ENCODE measurements at places on chromosomes 12 and 14.

- DNase-seq, result no peak
Measured at GRCh38 chr14:44379292-44379977, 127.6 kb downstream of the FSCB start.

- DNase-seq, result no peak
Measured at GRCh38 chr12:57765003-57765697, 1.7 kb downstream of the CYP27B1 start.

DNA sequence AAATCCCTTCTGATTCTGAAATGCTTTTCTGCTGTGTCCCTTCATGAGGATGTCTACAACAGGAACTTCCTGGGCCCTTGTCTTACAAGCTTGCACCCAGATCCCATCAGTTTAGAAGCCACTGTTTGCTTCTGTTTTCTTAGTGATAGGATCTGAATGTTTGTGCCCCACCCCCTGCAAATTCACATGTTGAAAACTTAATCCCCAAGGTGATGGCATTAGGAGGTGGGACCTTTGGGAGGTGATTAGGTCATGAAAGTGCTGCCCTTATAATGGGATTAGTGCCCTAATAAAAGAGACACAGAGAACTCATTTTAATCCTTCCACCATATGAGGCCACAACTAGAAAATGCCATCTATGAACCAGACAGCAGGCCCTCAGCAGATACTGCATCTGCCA is 36.0 kb upstream of the GNPNAT1 start:
- DNase-seq, result no peak

GRCh38 chr12:110224379-110225304 is 56.4 kb upstream of the ATP2A2 start:
- DNase-seq, result no peak

- DNase-seq, result no peak
Measured at GRCh38 chr12:79128956-79129355, 264.4 kb downstream of the SYT1 start.

GRCh38 chr14:63972323-63972932 is 119.6 kb downstream of the SYNE2 start:
- no peak for DNase-seq

DNA sequence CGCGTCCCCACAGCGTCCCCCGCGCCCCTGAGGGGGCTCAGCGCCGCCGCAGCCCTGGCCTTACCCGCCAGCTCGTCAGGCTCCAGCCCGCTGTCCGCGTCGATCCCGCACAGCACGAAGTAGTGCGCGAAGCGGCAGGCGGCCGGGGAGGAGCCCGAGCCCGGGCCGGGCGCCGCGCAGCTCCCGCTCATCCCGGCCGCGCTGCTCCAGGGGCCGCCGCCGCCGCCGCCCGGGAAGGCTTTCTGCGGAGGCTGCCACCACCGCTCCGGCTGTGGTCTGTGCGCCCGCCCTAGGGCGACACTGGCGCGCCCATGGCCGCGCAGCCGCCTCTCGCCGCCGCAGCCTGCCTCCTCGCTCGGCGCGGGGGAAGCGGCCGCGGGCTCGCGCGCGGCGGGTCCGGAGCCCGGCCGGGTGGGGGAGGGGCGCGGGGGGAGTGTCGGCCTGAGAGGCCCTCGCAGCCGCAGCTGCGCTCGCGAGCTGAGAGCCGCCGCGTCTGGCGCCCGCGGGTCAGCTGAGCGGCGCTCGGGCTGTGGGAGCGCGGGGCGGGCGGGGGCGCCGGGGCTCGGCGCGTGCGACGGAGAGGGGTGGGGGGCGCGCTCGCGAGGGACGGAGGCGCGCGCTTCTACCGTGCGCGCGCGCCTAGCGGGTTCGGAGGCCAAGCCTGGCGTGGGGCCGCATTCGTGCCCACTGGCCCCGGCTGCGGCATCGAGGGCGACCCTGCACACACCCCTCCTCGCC is at the start of gene DENND5B:
DENND5B (minus strand) TSS at position 495 of the 738 bp plus-strand sequence; CDS start at position 191, 304 bp downstream.
- peak; percentile 88 for DNase-seq

DNA sequence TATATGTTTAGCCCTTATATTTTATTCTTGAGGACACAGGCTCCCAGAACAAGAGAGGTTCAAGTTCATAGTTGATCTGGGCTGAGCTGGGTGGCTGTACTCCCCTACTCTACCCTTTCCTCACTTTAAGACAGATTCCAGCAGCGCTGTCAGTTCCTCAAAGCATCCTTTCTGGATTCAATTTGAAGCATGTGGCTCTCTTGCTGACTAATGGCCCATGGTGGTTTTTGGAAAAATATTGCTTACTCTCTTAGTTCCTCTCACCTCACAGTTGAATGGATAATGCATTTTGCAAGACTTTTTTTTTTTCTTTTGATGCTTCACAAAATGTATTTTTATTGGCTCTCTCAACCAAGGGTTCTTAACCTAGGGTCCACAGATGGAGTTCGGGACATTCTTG is 4.1 kb downstream of the PELI2 start:
- no peak for DNase-seq

DNA sequence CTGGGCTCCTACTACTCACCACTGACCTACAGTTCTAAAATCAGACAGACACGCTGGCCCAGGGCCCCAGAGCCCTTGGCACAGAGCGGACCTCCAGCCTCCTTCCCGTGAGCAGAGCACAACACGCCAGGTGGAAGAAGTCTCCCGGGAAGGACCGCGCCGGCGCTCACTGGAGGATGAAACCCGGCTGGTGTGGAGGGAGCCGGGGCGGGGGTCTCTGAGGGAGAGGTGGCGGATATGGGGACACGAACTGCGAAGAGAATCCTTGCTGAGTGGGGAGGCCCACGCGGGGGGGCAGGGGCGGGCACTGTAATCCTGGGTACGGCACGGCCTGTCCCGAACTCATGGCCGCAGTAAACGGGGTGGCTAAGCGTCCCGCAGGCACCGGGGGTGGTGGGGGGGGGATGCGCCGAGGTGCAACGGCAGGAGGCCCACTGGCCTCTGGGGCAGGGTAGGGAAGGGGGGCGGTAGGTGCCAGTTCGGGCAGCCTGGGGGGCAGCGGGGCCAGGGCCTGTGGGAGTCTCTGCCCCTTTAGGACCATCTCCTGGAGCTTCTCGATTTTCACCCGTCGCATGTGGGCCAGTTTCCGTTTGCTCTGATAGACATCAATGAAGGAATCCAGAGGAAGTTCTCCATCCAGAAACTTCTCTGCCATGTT is 28.8 kb downstream of the VPS37B start:
- no peak for DNase-seq

- DNase-seq, result no peak
Measured at GRCh38 chr12:106133136-106134087, 5.3 kb downstream of the NUAK1 start.

GRCh38 chr12:325906-326305 is 63.2 kb downstream of the KDM5A start:
- DNase-seq, result no peak

DNA sequence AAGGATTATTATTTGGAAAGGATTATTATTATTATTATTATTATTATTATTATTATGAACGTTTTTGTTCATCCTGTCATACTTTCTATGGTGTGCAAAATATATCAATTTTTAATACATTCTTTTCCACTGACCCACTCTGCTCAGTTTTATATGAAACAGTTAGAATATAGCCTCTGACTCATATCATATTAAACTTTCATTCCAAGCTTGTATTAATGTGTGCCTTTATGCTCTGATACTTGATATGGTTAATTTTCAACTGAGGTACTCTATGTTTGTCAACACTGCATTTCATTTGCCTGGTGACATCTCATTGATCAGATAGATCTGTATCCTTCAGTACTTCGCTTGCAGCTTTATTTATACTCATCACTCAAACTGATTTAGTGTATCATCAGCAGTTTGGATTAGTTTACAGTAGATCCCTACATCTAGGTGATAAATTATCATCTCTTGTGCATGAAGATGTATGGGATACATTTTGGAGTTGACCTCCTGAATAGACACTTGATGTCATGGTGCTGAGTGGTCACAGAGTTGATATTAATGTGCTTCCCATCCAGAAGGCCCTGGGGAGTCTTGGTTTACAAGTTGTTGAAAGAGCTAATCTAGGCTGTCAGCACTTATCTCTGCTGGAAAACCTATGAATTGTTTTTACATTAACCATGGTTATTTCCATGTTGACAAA is 271.8 kb downstream of the TRHDE start:
- no peak for DNase-seq

DNA sequence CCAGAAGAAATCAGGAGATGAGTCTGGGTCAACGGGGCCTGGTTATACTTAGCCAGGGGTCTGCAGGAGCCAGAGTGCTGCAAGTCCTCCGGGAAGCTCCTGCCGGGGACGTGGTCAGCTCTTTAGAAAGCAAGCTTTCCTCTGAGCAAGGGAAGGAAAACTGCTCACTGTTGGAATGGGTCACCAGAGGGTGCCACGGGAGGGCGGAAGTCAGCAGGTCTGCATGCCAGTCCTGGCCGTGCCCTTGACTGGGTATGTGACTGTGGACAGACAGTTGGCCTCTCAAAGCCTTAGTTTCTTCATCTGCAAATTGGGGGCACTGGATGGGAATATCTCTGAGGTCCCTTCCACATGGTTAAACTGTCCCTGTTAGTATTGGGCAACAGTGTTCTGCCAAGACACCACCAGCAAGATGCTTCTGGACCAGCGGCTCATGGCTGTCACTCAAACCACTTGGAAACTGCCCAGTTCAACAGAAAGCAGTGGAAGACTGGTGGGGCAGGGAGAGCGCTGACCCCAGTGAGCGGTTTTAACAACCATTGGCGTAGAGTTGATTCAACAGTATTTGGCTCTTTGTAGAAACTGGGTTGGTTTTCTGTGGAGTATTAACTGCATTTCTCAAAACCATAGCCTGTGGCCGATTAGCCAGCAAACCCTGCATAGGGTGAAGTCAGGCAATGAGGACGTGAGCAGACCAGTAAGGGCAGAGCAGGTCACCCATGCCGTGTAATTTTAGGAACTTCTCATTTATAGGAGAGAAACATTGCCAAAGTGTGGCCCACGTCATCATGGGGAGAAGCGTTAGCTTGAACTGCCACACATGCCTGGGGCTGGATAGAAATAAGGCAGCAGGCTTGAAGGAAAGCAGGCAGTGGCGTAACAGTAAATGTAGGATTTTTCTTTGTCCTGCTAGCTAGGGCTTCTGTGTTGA is 163.9 kb upstream of the PRMT8 start:
- DNase-seq, result no peak

- no peak for DNase-seq
Measured at GRCh38 chr12:5456030-5456429, 24.1 kb downstream of the NTF3 start.

DNA sequence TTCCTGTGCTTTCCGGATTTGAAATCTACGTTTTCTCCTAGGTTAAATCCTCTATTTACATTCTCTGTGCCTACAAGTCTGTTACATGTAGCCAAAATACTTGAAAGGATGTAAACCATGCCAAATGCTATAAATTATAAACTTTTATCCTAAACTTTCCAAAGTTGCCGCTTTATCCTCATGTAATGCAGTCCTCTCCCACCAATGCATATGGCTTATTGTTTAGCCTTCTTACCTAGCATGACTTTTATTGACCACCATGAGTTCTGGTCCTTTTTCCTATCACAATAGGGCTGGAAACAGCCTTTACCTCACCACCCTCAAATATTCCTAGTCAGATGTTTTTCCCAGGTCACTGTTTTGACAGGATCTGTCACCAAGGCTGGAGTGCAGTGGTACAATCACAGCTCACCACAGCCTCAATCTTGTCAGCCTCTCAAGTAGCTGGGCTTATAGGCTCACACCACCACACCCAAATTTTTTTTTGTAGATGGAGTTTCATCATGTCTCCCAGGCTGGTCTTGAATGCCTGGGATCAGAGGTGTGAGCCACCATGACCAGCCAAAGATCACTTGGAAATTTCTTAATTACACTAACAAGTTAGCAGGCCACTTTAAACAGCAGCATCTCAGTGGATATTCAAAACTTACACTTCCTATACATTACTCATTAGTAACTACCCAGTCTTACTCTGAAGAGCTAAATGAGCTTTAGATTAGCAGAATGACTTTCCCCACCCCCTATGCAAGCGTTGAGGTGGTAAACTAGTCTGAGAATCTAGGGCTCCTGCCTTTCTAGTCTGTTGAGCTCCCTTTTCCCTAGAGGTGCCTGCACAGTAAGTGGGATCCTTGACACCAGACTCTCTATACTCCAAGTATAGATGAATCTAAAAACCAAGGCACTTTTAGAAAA is 4.1 kb downstream of the TUBA1B start:
- no peak for DNase-seq

GRCh38 chr12:3727877-3728632 is 24.9 kb downstream of the CRACR2A start:
- DNase-seq, result no peak

- no peak for DNase-seq
Measured at GRCh38 chr14:94043756-94044475, 17.8 kb downstream of the OTUB2 start.

DNA sequence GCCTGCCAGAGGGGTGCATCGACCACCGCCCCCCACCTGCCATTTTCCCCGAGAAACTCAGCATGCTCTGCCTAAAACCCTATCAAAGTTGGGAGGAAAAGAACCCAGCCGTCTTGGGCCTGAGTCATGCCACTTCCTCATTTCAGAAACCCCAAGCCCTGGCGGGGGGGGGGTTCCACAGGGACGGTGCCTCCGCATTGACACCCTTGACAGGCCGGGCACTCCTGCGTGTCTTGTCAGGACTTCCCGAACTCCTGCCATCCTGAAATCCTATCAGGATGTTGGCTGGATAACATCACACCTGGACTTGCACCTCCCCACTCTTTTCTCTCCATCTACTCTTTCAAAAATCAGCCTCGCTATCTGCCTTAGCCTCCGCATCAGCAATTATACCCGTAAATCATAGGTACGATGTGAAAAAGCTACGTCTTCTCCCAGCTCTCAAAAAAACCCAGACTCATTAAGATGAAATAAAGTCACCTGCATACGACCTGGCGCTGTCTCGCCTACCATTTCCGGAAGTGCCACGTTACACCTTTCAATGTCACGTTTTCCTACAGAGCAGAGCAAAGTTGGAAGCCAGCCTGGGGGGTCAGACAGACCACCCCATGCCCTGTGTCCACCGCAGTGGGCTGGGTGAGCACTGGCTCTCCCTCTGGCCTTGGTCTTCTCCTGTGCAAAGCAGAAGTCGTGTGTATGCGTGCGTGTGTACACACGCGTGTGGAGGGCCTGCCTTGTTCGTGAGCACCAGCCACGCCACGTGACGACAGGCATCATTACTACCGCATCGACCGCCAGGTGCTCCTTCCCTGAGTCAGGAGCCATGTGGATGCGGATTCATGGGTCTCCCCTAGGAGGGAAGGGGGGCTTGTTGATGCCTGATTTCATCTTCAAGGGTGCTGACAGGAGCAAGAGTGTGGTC is 96.7 kb downstream of the RFLNA start:
- peak; percentile 75 for DNase-seq

DNA sequence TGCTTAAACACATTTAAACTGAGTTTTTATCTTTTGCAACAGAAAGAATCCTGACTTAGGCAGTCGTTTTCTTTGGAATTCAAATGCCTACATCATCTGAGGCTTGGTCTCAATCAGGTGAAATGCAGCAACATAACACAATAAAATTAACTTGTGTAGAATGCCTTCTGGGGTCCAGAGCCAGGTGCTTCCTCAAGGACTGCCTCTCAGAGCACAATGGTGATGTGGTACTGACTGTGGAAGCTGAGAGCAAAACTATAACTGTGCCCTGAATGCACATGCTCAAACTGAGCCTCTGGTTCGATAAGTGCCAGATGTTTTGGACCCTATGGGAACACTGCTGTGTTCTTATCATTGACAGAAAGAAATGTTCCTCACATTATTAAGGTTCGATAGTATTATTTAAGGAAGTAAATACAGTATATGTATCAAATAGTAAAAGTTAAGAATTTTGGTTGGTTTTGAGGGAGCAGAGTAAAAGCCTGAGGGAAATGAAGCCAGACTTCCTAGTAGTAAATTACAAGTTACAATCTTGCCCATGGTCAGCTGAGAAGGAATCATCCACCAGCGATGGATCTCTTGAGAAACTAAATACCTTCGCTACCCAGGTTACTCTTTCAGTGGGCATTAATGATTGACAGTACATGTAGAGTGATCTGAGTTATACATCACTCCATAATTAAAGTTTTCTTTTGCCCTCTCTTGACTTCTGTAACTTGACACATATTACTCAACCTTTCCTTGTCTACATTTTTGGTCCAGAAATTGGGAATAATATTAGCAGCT is 122.9 kb upstream of the ATP2B1 start:
- no peak for DNase-seq
